Parietal lobe (tissue), 2 donors: ENCODE measurements at places on chromosomes 7 and 10. TPM values are rescaled to one million over a fixed set of nuclear protein-coding genes. Genes with fewer than 3 reads are reported as not detected.

Gene MUC3A
- total RNA-seq: 0.63 TPM

Gene TET1
- 41.3 TPM for total RNA-seq

Gene CADPS2
- 10.0 TPM for total RNA-seq

Gene IL15RA
- not detected for total RNA-seq

Gene MUC12
- total RNA-seq: not detected

Gene HEPACAM2
- not detected for total RNA-seq

Gene UBE2D1
- total RNA-seq: 60.1 TPM

Gene ACTL6B
- total RNA-seq: 107 TPM

Gene MDH2
- total RNA-seq: 41.6 TPM

Gene IL6
- total RNA-seq: not detected

Gene TMEM225B
- not detected for total RNA-seq

Gene CYP2C19
- not detected for total RNA-seq

Gene NEBL
- 72.6 TPM for total RNA-seq

Gene PPP1R17
- total RNA-seq: 5.0 TPM
